ENCODE measurements at places on chromosomes 5 and 9. TPM values are rescaled to one million over a fixed set of nuclear protein-coding genes. Genes with fewer than 3 reads are reported as not detected.

DNA sequence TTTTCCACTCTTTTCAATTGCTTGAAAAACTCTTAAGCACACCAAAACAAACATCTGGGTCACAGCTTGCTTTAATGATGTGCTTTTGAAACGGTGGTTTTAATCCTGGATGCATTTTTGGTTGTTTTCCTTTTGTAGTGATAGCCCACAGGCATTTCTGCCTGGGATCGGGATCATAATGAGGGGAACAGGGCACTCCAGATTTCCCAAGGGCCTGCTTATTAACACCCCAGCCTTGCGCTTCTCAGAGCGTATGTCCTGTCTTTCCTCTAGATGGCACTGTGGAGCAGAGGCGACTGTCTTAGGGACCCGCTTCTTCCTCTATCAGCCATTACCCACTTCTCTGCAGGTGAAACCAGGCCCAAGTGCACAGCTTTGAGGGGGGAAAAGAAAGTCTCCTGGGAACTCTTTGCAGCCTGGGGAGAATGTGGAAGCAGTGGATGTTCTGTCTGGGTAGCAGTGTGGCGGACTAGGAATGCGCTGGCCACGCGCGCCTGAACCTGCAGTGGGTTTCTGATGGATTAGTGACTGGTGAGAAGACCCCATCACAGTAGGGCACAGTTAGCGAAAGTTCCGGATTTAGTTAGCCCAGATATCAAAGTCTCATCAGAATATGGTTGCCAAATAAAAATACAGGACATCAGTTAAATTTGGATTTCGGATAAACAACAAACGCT lies 190.1 kb downstream of the GNA14 start:
- DNase-seq: peak; percentile 63
- H3K27ac ChIP-seq: no peak overlapping the region
- no peaks in the 10 kb centered on the region for H3K36me3 ChIP-seq
- no peaks in the 10 kb centered on the region for H3K27me3 ChIP-seq

GRCh38 chr5:110638970-110639902 lies 87.2 kb downstream of the TMEM232 start:
- H3K27ac ChIP-seq: no peak overlapping the region
- H3K4me1 ChIP-seq: no peaks in the 10 kb centered on the region
- H3K4me3 ChIP-seq: no peak overlapping the region
- no peaks in the 10 kb centered on the region for H3K36me3 ChIP-seq

- no peak overlapping the region for H3K4me3 ChIP-seq
- no peak for DNase-seq
- no peaks in the 10 kb centered on the region for H3K36me3 ChIP-seq
- no peak overlapping the region for H3K27ac ChIP-seq
Observed at GRCh38 chr5:171317230-171317629, 8.2 kb downstream of the TLX3 start.

The GALNT12 gene
- 0.44 TPM for total RNA-seq

DNA sequence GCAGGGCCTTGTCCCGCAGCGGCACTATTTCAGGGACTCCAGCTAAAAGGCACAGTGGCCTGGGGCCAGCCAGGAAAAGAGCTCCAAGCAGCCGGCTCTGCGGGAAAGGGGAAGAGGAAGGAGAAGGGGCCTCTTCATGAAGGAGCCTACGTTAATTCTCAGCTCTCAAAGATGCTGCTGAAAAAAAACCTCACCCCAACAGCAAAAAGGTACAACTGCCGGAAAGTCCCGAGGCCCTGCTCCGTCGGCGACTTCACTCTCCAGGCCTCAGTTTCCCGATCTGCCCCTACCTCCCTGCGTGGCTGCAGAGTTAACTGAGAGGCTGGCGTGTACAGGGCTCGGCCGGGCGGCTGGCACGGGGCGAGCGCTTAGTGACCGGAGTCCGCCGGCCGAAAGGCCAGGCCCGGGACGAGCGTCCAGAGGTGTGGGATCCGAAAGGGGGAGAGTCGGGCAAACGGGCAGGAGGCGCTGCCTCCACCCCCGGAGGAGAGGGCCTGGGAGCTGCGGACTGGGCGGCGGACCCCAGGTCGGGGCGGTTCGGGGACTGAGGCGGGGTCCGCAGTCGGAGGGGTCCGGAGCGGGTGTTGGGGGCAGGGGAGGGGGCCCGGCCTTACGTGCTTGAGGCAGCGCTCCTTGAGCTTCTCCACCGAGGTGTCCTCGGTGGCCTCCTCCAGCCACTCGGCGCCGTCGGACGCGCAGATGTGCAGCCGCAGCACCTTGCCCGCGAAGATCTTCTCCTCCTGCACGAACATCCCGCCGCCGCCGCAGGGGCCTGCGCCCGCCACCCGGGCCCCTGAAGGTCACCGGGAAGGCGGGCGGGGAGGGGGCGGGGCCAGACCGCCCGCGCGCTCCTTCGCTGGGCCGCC lies 529 bp downstream of the UBAC1 start:
- H3K4me1 ChIP-seq: peaks cover 8% of the 10 kb centered on the region
- H3K36me3 ChIP-seq: no peaks in the 10 kb centered on the region
- no peak overlapping the region for H3K27ac ChIP-seq
- peak; percentile 29 for DNase-seq
- no peaks in the 10 kb centered on the region for H3K27me3 ChIP-seq
- H3K4me3 ChIP-seq: peak overlapping the region; percentile 71

GRCh38 chr5:179832039-179832745 lies 11.5 kb downstream of the SQSTM1 start:
- H3K27me3 ChIP-seq: no peaks in the 10 kb centered on the region
- peaks cover 18% of the 10 kb centered on the region for H3K36me3 ChIP-seq
- H3K4me1 ChIP-seq: no peaks in the 10 kb centered on the region
- no peak overlapping the region for H3K27ac ChIP-seq
- no peak overlapping the region for H3K4me3 ChIP-seq

DNA sequence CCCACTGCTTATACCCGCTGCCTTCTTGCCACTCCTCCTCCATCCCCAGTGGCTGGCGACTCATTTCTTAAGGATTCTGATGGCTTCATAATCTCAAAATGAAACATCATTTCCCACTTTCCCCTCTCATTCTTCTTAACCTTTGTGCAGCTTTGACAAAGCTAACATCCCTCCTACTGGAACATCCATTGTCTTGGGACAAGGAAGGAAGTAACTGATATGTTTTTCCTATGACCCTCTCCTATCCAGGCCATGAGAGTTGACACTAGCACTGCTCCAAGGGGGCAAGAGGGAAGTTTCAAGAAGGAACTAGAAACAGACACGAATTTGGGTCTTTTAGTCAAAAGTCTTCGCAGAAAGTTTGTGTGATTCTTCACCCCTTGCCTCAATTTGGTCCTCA lies 71.7 kb upstream of the SNX2 start:
- H3K4me1 ChIP-seq: no peaks in the 10 kb centered on the region
- H3K27me3 ChIP-seq: no peaks in the 10 kb centered on the region
- H3K36me3 ChIP-seq: no peaks in the 10 kb centered on the region
- no peak overlapping the region for H3K4me3 ChIP-seq
- DNase-seq: no peak

The PCDHB3 gene
- total RNA-seq: not detected

GRCh38 chr9:92026206-92027002 lies 76.4 kb upstream of the ROR2 start:
- no peak for DNase-seq
- no peaks in the 10 kb centered on the region for H3K4me1 ChIP-seq
- H3K27me3 ChIP-seq: no peaks in the 10 kb centered on the region
- H3K4me3 ChIP-seq: no peak overlapping the region
- H3K36me3 ChIP-seq: no peaks in the 10 kb centered on the region

- no peaks in the 10 kb centered on the region for H3K4me1 ChIP-seq
- no peak overlapping the region for H3K4me3 ChIP-seq
- H3K27me3 ChIP-seq: no peaks in the 10 kb centered on the region
- DNase-seq: no peak
- no peaks in the 10 kb centered on the region for H3K36me3 ChIP-seq
Observed at GRCh38 chr9:16120231-16120641, 567.4 kb downstream of the CCDC171 start.

The GGTA1 gene
- total RNA-seq: not detected

The AQP3 gene
- total RNA-seq: 0.93 TPM

DNA sequence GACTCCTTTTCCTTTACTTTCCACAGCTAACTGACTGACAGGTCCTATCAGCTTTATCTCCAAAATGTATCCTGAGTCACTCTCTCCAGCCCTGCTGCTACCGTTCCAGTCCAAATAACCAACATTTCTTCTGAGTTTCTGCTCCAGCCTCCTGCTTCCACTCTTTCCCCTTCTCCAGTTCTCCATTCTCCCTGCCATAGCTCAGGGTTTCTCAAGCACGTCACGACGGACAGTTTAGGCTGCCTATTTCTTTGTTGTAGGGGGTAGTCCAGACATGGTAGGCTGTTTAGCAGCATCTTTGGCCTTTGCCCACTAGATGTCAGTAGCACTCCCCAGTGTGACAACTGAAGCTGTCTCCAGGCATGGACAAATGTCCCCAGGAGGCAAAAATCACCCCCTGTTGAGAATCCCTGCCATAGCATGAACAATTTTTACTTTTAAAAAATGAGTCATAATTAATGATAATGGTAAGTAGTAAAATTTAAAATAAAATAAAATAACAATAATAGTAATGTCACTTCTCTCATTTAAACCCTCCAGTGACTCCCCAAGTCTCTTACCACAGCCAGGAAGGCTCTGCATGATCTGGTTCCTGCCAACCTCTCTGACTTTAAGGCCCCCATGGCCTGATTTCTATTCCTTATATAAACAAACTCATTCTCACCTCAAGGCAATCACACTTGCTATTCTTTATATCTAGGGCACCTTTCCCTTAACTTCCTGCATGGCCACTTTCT lies 105.4 kb upstream of the FER start:
- no peak overlapping the region for H3K4me3 ChIP-seq
- DNase-seq: peak; percentile 82
- peaks cover 5% of the 10 kb centered on the region for H3K4me1 ChIP-seq
- H3K27me3 ChIP-seq: no peaks in the 10 kb centered on the region
- H3K36me3 ChIP-seq: no peaks in the 10 kb centered on the region

- no peaks in the 10 kb centered on the region for H3K27me3 ChIP-seq
- H3K36me3 ChIP-seq: no peaks in the 10 kb centered on the region
- no peak overlapping the region for H3K4me3 ChIP-seq
- peaks cover 31% of the 10 kb centered on the region for H3K4me1 ChIP-seq
- DNase-seq: peak; percentile 92
Observed at GRCh38 chr9:112050544-112051475, 124.3 kb downstream of the SUSD1 start.

- peaks cover 34% of the 10 kb centered on the region for H3K4me1 ChIP-seq
- peak; percentile 68 for DNase-seq
- no peak overlapping the region for H3K4me3 ChIP-seq
- H3K27ac ChIP-seq: peak overlapping the region; percentile 58
Observed at GRCh38 chr9:137294091-137294680, 7.9 kb downstream of the NRARP start.

- no peak overlapping the region for H3K27ac ChIP-seq
- H3K27me3 ChIP-seq: no peaks in the 10 kb centered on the region
- peaks cover 1% of the 10 kb centered on the region for H3K36me3 ChIP-seq
- H3K4me1 ChIP-seq: no peaks in the 10 kb centered on the region
Observed at GRCh38 chr5:112776301-112776856, 38.7 kb downstream of the APC start.

DNA sequence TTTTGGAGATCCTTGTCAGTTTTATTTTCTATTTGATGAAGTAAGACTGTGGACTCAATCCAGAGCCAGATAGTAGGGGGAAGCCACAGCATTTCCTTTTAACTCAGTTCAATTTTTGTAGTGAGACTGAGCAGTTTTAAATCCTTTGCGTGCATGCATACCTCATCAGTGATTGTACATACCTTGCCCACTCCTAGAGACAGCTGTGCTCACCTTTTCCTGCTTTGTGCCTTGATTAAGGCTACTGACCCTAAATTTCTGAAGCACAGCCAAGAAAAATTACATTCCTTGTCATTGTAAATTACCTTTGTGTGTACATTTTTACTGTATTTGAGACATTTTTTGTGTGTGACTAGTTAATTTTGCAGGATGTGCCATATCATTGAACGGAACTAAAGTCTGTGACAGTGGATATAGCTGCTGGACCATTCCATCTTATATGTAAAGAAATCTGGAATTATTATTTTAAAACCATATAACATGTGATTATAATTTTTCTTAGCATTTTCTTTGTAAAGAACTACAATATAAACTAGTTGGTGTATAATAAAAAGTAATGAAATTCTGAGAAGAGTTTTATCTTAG lies 17.8 kb downstream of the DIMT1 start:
- no peaks in the 10 kb centered on the region for H3K27me3 ChIP-seq
- H3K27ac ChIP-seq: no peak overlapping the region
- H3K4me3 ChIP-seq: no peak overlapping the region
- no peaks in the 10 kb centered on the region for H3K4me1 ChIP-seq

DNA sequence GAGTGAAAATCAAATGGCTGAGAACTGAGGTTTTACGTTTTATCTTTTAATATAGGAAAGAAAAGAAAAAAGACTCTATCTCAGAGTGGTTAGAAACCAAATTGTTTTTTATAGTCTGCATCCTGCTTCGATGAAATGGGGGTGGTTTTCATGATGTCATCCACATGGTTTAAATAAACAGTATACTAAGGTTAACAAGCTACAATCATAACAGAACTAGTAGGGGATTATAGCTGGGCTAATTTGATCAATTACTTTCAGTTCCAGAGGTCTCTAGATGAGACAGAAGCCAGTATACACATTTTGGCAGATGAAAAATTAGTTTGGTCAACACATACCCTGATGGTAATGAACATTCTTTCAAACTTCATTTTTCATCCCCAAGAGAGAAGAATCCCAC lies 106.3 kb upstream of the SNX2 start:
- DNase-seq: no peak
- no peak overlapping the region for H3K27ac ChIP-seq
- H3K4me1 ChIP-seq: no peaks in the 10 kb centered on the region
- H3K36me3 ChIP-seq: no peaks in the 10 kb centered on the region
- no peak overlapping the region for H3K4me3 ChIP-seq

DNA sequence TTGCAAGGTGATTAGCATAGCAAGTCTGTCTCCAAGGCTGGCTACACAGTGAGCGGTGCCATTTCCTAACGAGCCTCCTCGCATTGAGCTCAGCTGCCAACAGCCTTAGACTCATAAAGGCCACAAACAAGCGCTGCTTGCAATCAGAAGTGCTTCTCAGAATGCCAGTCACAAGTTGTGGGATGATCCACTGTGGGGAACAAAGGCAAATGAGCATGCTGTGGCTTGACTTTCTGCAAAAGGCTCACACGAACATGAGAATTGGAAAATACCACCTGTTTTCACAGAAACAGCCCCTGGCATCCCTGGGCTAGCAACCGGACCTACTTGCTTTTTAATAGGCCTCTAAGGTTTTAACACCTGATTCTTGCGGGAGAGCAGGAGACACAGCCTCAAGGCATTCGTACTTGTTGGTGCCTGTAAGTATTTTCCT lies 215.5 kb downstream of the FANCC start:
- H3K36me3 ChIP-seq: peaks cover 2% of the 10 kb centered on the region
- no peak overlapping the region for H3K4me3 ChIP-seq
- no peaks in the 10 kb centered on the region for H3K4me1 ChIP-seq

- H3K27ac ChIP-seq: no peak overlapping the region
- H3K36me3 ChIP-seq: no peaks in the 10 kb centered on the region
- H3K4me1 ChIP-seq: peaks cover 3% of the 10 kb centered on the region
- no peak overlapping the region for H3K4me3 ChIP-seq
- no peak for DNase-seq
- no peaks in the 10 kb centered on the region for H3K27me3 ChIP-seq
Observed at GRCh38 chr5:143495110-143495509, 91.6 kb upstream of the NR3C1 start.

The ABCA2 gene
- total RNA-seq: 23.4 TPM

GRCh38 chr5:92652756-92653155 lies 928.3 kb downstream of the NR2F1-AS1 start:
- no peak for DNase-seq
- H3K4me3 ChIP-seq: no peak overlapping the region
- H3K36me3 ChIP-seq: no peaks in the 10 kb centered on the region
- no peak overlapping the region for H3K27ac ChIP-seq
